HFFc6 (cell line): ENCODE measurements at places on chromosomes 2 and 18.

DNA sequence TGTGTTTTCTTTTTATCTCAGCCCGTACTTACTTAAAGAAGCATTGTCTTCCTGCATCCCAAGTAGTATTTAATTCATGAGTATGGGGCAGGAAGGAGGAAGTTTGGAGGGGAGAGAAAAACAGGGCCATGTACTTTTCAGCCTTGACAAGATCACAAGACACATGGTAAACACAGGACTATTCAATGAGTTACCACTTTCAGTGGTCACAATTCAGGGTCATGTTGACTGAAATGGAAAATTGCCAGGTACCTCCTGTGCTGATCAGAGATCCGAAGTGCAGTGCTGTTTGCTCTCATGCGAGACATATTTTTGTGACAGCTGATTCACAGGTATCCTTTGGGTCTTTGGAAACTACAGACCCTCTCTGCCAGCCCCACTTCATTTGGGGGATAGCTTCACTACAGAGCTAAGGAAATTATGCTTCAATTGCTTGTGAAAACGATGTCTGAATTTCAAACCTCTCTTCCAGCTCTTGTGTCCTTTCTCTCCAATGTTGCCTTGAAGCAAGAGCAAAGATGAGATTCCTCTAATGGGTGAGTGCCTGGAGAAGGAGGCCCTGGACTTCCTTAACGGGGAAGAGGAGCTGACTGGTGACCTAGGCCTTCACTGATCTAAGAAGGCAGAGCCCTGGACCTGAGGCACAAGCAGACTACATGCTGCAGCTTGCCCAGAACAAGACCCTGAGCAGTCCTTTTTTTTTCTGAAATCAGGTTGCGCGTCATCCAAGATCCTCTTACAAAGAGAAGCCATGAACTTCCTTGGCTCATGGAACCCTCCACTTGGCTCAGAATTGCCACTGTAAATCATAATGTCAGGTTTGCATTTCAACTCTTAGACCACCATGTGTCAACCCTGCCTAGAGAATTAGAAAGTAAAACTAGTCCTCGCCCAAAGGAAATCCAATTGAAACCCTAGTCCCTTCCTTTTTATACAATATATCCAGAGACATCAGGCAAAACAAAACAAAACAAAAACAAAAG, 44.1 kb downstream of the EVA1A start:
- no peak for DNase-seq

- DNase-seq = no peak
Measured at GRCh38 chr2:9494081-9494480, 19.7 kb downstream of the IAH1 start.

DNA sequence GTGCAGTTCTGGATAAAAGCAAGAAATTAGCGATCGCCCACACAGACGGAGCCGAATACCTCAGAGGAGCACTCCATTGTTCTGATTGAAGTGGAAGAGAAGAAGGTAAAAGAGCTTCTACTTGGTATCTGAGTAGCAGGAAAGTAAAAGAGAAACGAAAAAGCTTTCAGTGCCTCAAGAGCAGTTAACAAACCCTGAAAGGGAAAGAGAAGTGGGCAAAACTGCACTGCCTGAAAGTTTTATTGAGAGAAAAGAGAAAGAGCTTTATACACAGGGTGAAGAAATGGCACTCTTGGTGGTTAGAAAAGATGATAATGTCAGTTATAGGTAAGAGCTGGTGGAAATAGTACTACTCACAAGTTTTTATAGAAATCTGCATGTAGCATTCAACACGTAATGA, 192.8 kb downstream of the CDCA7 start:
- no peak for DNase-seq

DNA sequence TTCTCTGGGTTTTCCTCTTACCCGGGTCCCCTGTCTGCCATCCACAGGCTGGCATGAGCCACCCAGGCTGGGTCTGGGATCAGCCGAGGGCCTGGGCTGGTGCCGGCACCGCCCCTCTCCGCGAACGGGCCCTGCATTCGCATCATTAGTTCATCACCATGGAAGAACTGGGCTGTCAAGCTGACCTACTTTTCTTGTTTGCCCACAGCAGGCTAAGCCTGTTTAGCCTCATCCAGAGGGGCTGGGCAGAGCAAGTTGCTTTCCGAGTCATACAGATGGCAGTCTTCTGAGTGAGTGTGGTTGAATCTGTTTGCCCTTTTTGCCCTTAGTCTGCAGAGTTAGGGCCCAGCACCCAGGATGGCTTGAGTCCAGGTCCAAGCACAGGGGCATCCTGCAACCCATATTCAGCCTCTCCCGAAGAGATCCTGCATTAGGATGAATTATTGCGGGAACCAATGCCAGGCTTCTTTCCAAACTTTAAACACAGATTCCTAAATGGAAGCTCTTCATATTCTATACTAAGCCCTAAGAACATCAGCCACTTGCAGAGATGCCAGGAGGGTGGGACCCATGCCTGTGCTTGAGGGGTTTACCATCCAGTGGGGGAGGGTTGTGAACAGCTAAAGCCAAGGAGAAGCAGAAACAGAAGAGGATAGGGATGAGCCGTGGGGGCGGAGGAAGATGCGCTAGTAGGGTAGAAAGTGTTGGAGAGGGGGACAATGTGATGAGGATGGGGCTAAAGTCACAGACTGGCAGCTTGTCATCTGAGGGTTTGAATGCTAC, 68.0 kb downstream of the NPAS2 start:
- no peak for DNase-seq
